ENCODE measurements at places on chromosomes 6 and 20. TPM values are rescaled to one million over a fixed set of nuclear protein-coding genes. Genes with fewer than 3 reads are reported as not detected.

The DOK5 gene
- total RNA-seq, result not detected

The PTGIS gene
- 0.02 TPM for total RNA-seq

The C6orf15 gene
- total RNA-seq, result not detected

The CRYBG1 gene
- total RNA-seq, result 0.74 TPM

The PABPC1L gene
- 13.3 TPM for total RNA-seq

The ZNF311 gene
- total RNA-seq, result 0.19 TPM

The CAGE1 gene
- total RNA-seq, result not detected

The NDUFAF4 gene
- 57.8 TPM for total RNA-seq

The MCHR2 gene
- total RNA-seq, result not detected

The SLC35A1 gene
- 9.8 TPM for total RNA-seq

The GLP1R gene
- not detected for total RNA-seq

The HDAC2 gene
- 84.8 TPM for total RNA-seq

The DZANK1 gene
- total RNA-seq, result 3.0 TPM

The C6orf132 gene
- 3.5 TPM for total RNA-seq

The ENPP5 gene
- not detected for total RNA-seq

The BPIFB2 gene
- total RNA-seq, result not detected

The MUCL3 gene
- 0.09 TPM for total RNA-seq

The HMGN4 gene
- 71.9 TPM for total RNA-seq

The DOP1A gene
- total RNA-seq, result 3.5 TPM

The SIRPB2 gene
- total RNA-seq, result 0.09 TPM

The KIAA1586 gene
- total RNA-seq, result 6.2 TPM

The FERMT1 gene
- 13.4 TPM for total RNA-seq

Data from A549 treated with GW870086 at 1 μM for 4 hours (cell line).